ENCODE measurements at places on chromosomes 11 and 22.

GRCh38 chr11:43685440-43685839 is 4.9 kb downstream of the HSD17B12 start:
- peak; percentile 16 for DNase-seq

DNA sequence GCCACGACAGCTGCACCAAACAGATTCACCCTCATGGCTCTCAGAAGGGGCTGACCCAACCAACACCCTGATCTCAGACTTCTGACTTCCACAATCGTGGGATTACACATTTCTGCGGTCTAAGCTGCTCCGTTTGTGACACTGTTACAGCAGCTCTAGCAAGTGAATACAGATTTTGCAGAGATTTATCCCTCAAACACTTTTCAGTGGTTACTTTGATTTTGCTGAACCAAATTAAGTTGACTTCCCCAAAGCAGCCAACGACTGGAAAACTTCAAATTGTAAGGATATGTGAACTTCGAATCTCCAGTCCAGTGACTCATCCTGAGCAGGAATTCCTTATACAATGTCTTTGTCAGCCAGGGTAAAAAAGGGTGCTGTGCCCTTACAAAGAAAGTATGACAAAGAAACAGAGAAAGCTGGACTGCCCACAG is 14.8 kb upstream of the INCENP start:
- DNase-seq, result no peak

DNA sequence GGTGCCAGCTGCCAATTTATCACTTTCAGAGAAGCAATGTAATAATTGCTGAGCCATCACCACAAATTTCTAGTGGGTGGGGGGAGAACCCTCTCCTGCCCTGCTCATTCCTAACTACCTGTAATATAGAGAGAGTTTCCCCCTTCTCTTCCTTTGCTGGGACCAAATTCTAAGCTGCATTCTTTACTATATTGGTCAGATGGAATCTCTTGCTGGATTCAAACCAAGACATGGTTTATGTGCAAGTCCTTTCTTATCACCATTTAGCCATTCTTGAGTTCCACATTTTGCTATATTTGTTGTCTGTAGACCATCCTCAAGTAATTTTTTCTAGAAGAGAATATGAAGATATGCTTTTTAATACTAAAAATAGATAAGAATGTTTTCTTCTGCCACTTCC is 452.1 kb downstream of the MN1 start:
- DNase-seq, result no peak

GRCh38 chr11:108914981-108915380 is 250.1 kb downstream of the DDX10 start:
- DNase-seq, result no peak

DNA sequence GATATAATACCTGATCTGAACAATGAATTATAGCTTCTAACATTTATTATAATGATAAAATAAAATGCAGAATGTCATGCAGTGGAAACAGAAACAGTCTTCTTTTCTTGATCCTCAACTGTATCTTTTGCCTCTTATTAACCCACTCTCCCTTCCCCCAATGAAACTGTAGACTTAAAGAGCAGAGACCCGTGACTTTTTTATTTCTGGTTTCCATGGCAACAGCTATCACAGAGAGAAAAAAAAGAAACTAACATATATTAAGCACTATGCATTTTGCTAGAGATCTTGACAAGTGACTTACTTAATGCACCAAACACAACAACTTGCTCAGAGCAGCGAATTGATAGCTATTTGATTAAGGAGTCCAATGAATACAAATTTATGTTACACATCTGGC is 69.3 kb downstream of the RAB38 start:
- DNase-seq, result no peak

DNA sequence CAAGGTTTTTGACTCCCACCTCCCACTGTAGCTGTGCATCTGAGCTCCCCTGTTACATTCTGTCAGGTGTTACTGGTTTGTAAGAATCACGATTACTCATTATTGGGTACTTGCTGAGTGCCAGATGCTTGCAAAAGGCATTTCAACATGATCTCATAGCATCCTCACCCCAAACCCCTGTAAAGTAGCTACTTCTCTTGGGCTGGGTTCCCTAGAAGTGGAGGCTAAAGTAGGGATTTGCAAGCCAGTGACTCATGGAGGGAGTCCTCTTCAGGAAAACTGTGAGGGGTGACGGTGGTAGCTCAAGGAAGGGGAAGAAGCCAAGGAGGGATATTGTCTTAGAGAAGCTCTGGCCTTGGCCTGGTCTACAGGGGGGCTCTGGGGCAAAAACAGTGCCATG is 78.6 kb downstream of the TIMP3 start:
- DNase-seq, result peak; percentile 46
